ENCODE measurements at places on chromosomes 5 and 9. TPM values are rescaled to one million over a fixed set of nuclear protein-coding genes. Genes with fewer than 3 reads are reported as not detected.

The PCDHA1 gene
- polyA plus RNA-seq, result 0.03 TPM

The PCDHA4 gene
- polyA plus RNA-seq, result 0.01 TPM

The ECSCR gene
- not detected for polyA plus RNA-seq

The DCANP1 gene
- not detected for polyA plus RNA-seq

The ARID3C gene
- 0.05 TPM for polyA plus RNA-seq

DNA sequence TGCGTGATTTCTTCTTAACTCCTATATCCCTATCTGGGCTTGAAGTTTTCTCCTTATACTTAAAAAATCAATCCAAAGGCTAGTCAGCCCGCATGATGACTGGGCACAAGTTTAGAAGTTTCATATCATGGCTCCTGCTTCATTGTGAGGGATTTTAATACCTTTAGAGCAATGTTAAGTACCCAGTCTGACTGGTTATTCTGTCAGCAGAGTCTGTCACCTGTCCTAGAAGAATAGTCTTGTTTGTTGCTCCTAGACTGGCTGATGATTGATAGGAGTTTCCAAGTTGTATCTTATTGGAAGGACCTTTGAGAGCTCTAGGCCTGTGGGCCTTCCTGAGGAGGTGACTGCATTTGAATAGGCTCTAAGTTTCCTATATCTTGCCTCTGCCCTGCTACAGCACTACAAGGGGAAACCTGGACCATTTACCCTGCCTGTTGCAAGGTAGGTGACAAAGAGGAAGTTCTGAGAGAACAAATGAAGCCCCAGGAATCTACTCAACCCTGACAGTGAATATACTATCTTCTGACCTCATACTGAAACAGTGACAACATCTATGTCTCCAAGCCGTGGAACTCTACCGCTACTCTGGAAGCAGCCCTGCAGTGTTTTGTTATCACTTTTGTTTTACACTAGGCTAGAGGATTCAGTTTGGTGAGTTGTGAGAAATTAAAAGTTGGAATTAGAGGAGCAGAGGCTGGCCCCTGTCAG is 66.5 kb downstream of the F2RL2 start:
- no peak overlapping the region for H3K4me3 ChIP-seq
- H3K27ac ChIP-seq, result no peak overlapping the region
- no peaks in the 10 kb centered on the region for H3K27me3 ChIP-seq
- H3K36me3 ChIP-seq, result no peaks in the 10 kb centered on the region
- no peak for DNase-seq

GRCh38 chr5:52840277-52841050 is 52.7 kb downstream of the ITGA1 start:
- no peaks in the 10 kb centered on the region for H3K4me1 ChIP-seq
- H3K36me3 ChIP-seq, result no peaks in the 10 kb centered on the region
- no peak overlapping the region for H3K27ac ChIP-seq
- H3K4me3 ChIP-seq, result no peak overlapping the region

DNA sequence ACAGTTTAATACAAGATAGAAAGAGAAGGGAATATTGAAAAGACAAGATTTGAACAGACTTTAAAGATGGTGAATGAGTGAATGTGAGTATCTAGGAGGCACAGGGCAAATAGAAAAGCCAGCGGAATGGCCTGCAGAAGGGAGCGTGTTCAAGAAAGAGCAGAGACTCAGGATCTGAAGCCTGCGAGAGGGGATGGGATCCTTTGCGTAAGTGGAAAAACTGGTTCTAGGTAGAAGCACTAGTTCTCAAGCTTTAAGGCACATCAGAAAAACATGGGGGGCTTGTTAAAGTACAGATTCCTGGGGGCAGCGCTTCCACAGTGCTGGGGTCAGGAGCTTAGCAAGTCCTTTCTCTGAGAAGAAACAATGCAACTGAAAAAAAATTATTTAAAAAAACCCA is 94.8 kb upstream of the NFIL3 start:
- H3K4me3 ChIP-seq, result no peak overlapping the region
- no peak overlapping the region for H3K27ac ChIP-seq
- DNase-seq, result no peak
- H3K27me3 ChIP-seq, result peaks cover 10% of the 10 kb centered on the region
- no peaks in the 10 kb centered on the region for H3K4me1 ChIP-seq

GRCh38 chr5:4232084-4232483 is 636.5 kb downstream of the IRX1 start:
- no peak overlapping the region for H3K27ac ChIP-seq
- no peaks in the 10 kb centered on the region for H3K4me1 ChIP-seq
- no peak for DNase-seq
- H3K27me3 ChIP-seq, result no peaks in the 10 kb centered on the region
- no peaks in the 10 kb centered on the region for H3K36me3 ChIP-seq
- H3K4me3 ChIP-seq, result no peak overlapping the region

DNA sequence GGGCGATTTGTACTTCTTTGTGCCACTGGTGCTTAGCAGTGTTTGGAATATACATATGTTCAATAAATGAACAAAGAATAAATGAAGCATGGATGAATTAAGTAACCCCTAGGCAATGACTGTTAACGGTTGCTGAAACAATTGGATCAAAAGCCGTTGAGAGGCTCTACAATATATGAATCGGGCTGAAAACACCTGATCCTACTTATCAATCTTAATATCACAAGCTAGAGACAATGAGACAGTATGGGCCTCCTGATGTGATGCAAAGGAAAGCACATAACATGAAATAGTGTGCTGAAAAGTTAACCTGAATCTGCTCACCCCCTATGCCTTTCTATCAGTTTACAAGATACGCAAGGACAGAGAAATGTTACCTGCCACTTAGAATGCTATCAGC is 410.3 kb upstream of the RGMB start:
- no peaks in the 10 kb centered on the region for H3K36me3 ChIP-seq
- no peaks in the 10 kb centered on the region for H3K27me3 ChIP-seq
- H3K4me3 ChIP-seq, result no peak overlapping the region
- no peak overlapping the region for H3K27ac ChIP-seq
- no peaks in the 10 kb centered on the region for H3K4me1 ChIP-seq

- DNase-seq, result no peak
- H3K4me3 ChIP-seq, result no peak overlapping the region
- H3K36me3 ChIP-seq, result no peaks in the 10 kb centered on the region
- H3K27ac ChIP-seq, result no peak overlapping the region
These were observed 827.6 kb upstream of the ACO1 start for GRCh38 chr9:31556667-31557463.

- peaks cover 12% of the 10 kb centered on the region for H3K36me3 ChIP-seq
- no peak overlapping the region for H3K4me3 ChIP-seq
- H3K27me3 ChIP-seq, result no peaks in the 10 kb centered on the region
- H3K27ac ChIP-seq, result no peak overlapping the region
- peaks cover 9% of the 10 kb centered on the region for H3K4me1 ChIP-seq
- no peak for DNase-seq
These were observed 4.9 kb downstream of the MRPL22 start for GRCh38 chr5:154945695-154946301.

- no peaks in the 10 kb centered on the region for H3K27me3 ChIP-seq
- H3K27ac ChIP-seq, result no peak overlapping the region
- H3K36me3 ChIP-seq, result no peaks in the 10 kb centered on the region
- no peaks in the 10 kb centered on the region for H3K4me1 ChIP-seq
- no peak overlapping the region for H3K4me3 ChIP-seq
- no peak for DNase-seq
These were observed 31.2 kb upstream of the TLE1 start for GRCh38 chr9:81720450-81721086.

GRCh38 chr9:86238861-86239770 is 20.3 kb downstream of the C9orf153 start:
- H3K36me3 ChIP-seq, result no peaks in the 10 kb centered on the region
- H3K27me3 ChIP-seq, result no peaks in the 10 kb centered on the region
- no peak for DNase-seq
- H3K4me3 ChIP-seq, result no peak overlapping the region
- H3K4me1 ChIP-seq, result no peaks in the 10 kb centered on the region

DNA sequence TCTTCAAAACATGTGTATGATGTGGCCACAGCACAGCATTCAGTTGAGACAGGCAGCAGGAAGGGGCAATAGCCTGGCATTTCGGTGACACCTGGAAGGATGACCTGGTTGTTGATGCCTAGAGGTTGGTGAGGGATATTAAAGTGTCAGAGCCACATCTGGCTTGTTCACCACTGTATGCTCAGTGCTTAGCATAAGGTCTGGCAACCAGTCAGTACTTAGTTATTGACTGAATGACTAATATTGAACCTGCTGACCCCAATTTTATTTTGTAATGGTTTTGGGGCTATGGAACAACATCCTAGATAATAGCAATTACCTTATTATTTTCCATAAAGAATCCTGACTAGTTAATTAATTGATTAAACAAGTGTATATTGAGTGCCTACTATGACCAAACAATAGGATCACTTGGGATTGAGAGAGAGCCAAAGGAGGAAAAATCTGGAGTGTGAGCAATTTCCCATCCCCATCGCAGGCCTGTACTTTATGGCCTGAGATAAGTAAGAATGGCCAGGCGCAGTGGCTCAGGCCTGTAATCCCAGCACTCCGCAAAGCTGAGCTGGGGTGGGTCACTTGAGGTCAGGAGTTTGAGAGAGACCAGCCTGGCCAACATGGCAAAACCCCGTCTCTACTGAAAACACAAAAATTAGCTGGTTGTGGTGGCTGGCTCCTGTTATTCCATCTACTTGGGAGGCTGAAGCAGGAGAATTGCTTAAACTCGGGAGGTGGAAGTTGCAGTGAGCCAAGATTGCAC is 85.4 kb upstream of the PLPP1 start:
- H3K27ac ChIP-seq, result no peak overlapping the region
- no peak for DNase-seq
- H3K4me1 ChIP-seq, result no peaks in the 10 kb centered on the region
- H3K4me3 ChIP-seq, result no peak overlapping the region

GRCh38 chr9:100074093-100074492 is 24.7 kb downstream of the ERP44 start:
- no peaks in the 10 kb centered on the region for H3K27me3 ChIP-seq
- H3K4me3 ChIP-seq, result no peak overlapping the region
- peaks cover 9% of the 10 kb centered on the region for H3K4me1 ChIP-seq
- no peak for DNase-seq
- no peak overlapping the region for H3K27ac ChIP-seq

DNA sequence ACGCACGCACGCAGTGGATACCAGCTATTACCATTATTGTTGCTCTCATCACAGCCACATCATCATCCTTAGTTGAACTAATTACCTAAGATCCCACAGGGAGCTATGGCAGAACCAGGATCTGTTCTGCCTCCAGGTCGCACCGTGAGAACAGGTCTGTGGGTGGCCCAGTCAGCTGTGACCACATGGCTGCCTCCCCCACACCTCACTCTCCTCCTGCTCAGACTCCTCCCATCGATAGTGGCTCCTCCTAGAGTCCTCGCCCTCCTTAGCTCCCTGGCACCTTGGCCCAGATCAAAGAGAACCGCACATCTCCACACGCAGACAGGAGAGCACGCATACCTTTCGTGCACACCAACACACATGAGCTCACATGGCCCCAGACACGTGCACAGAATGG is 32.4 kb upstream of the RPL26L1 start:
- H3K36me3 ChIP-seq, result peaks cover 4% of the 10 kb centered on the region
- H3K4me3 ChIP-seq, result no peak overlapping the region
- DNase-seq, result no peak
- no peak overlapping the region for H3K27ac ChIP-seq
- H3K4me1 ChIP-seq, result peaks cover 7% of the 10 kb centered on the region

GRCh38 chr5:113675166-113675565 is 161.7 kb downstream of the YTHDC2 start:
- no peaks in the 10 kb centered on the region for H3K4me1 ChIP-seq
- H3K27ac ChIP-seq, result no peak overlapping the region
- H3K36me3 ChIP-seq, result no peaks in the 10 kb centered on the region
- H3K27me3 ChIP-seq, result no peaks in the 10 kb centered on the region

DNA sequence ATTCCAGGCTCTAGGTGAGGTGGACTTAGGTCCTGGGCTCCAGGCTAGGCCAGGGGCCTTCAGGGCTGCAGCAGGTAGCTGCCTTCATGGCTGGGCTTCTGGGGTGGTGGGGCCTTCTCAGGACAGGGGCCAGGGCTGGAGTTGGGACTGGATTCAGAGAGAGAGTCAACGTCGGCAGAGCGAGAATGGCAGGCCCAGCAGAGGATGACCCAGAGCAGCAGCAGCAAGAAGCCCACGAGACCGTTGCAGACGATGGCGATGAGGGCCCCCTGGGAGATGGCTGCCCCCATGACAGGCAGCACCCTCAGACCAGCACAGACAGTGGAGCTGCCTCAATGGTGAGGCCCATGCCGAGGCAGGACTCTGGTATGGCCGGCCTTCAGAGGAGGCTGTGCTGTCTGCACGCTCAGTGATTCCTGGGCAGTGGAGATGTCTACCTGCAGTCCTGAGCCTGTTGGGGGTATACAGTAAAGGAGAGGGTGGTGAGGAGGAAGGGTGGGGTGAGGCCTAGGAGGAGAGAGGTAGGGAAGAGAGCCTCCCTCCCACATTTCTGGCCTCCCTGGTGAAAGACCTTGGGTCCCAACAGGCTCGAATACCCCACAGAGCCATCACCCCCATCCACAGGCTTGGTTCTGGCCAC is 1.3 kb downstream of the ENHO start:
- H3K4me3 ChIP-seq, result no peak overlapping the region
- peaks cover 5% of the 10 kb centered on the region for H3K4me1 ChIP-seq
- H3K36me3 ChIP-seq, result no peaks in the 10 kb centered on the region
- H3K27me3 ChIP-seq, result peaks cover 20% of the 10 kb centered on the region
- H3K27ac ChIP-seq, result no peak overlapping the region

DNA sequence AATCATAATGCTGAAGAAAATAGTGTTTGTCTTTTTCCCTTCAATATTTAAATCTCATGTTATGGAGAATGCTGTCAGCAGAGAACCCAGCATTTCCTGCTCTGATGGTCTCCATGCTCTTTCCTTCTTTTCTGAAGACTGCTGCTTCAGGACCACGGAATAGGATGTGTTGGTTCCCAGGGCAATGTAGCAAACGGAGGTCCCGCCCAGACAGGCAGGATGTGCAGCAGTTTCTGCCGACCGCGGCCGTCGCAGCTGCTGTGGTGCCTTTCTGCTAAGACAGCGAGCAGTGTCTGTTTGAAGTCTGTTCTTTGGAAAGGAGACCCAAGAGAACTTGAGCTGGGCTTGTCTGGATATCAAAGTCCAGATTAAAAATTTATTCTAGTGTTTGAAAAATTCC is 654.3 kb downstream of the CCDC171 start:
- H3K27me3 ChIP-seq, result no peaks in the 10 kb centered on the region
- no peak overlapping the region for H3K27ac ChIP-seq
- no peak overlapping the region for H3K4me3 ChIP-seq
- peaks cover 12% of the 10 kb centered on the region for H3K4me1 ChIP-seq

DNA sequence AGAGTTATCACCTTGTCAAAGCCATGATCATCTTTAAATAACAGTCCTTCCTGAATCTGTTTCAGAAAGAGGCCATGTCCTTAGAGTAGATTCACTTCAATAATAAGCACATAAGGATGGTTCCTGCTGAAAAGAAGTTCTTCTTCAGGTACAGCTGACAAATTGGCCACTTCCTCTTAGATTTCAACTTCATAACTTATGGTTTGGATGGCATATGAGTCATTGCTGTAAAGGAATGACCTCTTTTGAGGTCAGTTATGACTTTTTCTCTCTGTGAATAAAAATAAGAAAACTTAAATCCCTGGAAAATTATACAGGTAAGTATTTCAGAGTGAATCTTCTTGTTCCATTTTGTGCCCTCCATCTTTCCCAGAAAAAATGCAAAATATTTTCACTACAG is 555.3 kb upstream of the ZNF462 start:
- H3K27me3 ChIP-seq, result no peaks in the 10 kb centered on the region
- no peak overlapping the region for H3K4me3 ChIP-seq
- no peak for DNase-seq
- H3K36me3 ChIP-seq, result no peaks in the 10 kb centered on the region
- no peaks in the 10 kb centered on the region for H3K4me1 ChIP-seq

GRCh38 chr5:163619951-163620350 is 114.5 kb downstream of the MAT2B start:
- no peaks in the 10 kb centered on the region for H3K4me1 ChIP-seq
- H3K36me3 ChIP-seq, result no peaks in the 10 kb centered on the region
- H3K27ac ChIP-seq, result no peak overlapping the region
- DNase-seq, result no peak

- H3K27ac ChIP-seq, result peak overlapping the region; percentile 16
- peaks cover 11% of the 10 kb centered on the region for H3K4me1 ChIP-seq
These were observed 13.4 kb upstream of the TXNDC8 start for GRCh38 chr9:110351009-110351467.

Measured in keratinocyte (primary cell).